ENCODE measurements at places on chromosomes 7 and 10. TPM values are rescaled to one million over a fixed set of nuclear protein-coding genes. Genes with fewer than 3 reads are reported as not detected.

The TACR2 gene
- total RNA-seq: not detected

The ITIH2 gene
- total RNA-seq: not detected

- DNase-seq: no peak
Measured at GRCh38 chr10:13728898-13729535, 142.3 kb downstream of the PRPF18 start.

DNA sequence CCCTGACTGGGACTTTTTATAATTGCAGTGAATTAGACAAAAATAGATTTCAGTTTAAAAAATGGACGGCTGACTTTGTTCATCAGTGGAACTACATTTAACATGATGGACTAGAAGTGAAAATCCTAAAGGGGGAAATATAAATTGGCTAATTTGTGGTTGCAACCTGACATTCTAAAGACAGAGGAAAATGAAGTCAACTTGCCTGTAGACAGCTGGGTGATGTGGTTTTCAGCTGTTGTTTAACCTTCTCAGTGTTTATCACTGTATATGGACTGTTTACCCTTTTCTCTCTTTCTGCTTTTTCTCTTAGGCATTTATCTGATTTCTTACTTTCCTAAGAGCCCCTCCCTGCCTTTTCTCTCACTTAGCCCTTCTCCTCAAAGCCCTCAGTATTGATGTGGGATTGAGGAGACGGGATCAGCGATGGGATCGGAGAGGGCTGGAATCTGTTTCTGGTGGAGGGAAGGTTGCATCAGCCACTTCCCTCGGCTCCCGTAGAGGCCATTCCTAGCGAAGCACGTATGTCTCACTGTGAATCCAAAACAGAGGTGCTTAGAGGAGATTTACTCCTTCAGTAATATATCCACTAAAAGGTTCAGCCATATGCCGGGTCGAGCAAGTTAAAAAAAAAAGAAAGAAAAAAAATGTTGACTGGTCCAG, 109.0 kb upstream of the KLF6 start:
- DNase-seq: no peak

DNA sequence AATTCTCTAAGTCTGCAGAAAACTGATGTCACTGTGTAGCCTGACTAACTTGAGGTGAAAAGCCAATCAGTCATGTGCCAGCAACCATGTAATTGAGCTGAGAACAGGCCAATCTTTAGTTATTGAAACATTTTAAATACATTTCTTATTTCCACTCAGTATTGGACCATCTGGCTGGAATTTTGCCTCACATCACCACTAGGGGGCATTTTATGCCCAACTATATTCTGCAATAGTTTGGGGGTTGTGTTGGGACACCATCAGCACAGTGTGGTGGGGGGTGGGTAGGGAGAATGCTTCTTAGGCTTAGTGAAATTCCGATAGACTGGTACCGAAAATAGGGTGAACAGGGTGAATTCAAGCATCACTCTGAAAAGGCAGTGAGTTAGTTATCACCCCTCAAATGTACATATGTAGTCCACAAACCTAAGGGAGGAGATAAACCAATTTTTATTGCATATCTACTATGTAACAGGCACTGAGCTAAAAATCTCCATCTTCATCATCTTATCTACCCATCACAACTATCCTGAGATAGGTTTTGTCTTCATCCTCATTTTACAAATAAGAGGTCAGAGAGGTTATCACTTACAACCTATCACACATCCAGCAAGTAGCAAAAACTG, 17.8 kb downstream of the NPSR1 start:
- DNase-seq: peak; percentile 33

DNA sequence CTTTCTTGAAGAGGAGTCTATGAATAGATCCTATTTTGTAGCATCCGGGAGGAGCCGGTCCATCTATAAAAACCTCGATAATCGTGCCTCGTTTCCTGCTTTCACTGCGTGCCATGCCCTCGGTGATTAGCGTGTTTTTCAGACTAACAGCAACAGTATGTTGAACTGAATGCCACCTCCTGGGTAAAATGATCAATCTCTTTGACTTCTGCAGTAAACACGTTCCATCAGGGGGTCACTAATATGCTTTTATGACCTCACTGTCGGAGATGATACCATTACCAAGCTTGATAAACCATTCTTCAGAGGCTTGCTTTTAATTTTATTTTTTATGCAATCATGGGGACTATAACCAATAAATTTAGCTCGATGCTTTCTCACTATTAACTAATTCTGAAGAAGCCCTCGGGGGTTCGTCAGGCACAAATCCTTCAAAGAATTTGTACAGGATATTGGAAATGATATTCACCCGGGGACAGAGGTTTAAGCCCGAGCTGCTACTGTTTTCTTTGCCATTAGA, 228.3 kb downstream of the ADARB2 start:
- no peak for DNase-seq

GRCh38 chr10:86192147-86192546, 174.4 kb downstream of the GRID1 start:
- DNase-seq: no peak

Measured in NCI-H460 (cell line).